ENCODE measurements at places on chromosomes 2 and 18.

DNA sequence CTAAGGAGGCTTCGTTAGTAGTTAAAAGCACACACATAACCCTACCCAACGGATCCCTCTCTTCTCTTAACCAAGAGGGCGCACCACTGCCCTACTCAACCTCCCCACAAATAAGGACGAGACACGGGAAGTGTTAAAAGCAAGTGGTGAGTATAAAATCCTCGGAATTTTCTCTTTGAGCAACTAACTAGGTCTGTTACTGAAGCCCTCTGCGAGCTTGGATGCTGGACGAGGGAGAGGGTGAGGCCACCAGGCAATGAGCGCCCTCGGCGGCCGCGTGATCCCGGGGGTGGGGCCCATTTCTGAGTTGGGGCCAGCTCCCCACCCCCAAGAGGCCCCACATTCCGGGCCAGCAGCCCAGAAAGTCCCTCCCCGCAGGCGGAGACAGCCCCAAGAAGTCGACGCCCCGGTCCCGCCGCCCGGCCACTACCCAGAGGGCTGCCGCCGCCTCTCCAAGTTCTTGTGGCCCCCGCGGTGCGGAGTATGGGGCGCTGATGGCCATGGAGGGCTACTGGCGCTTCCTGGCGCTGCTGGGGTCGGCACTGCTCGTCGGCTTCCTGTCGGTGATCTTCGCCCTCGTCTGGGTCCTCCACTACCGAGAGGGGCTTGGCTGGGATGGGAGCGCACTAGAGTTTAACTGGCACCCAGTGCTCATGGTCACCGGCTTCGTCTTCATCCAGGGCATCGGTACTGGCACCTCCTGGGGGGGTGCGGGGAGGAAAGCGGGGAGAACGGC is at the start of gene CYBRD1:
TSS of gene CYBRD1 (plus strand) at position 423 of the 736 bp plus-strand sequence. CDS start at position 495, 72 bp downstream.
- no peak for DNase-seq

DNA sequence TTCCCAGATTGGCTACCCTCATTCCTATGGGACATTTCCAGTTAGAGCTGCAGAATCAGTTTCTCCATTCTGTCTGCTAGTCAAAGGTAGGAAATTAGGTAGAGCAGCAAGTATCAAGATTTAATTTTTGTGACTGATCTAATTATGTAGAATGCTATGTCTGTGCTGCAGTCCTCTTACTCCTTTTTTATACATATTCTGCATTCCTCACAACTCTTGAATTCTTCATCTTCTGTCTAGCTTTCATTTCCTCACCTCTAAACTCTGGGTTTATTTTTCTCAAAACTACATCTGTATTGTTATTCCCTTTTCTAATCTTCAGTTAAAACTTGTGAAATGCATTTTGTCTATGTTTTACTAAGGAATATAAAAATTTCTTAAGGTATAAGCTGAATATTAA is 8.6 kb downstream of the SGO2 start:
- DNase-seq: no peak

GRCh38 chr2:160156100-160156499 is 44.0 kb downstream of the ITGB6 start:
- no peak for DNase-seq

DNA sequence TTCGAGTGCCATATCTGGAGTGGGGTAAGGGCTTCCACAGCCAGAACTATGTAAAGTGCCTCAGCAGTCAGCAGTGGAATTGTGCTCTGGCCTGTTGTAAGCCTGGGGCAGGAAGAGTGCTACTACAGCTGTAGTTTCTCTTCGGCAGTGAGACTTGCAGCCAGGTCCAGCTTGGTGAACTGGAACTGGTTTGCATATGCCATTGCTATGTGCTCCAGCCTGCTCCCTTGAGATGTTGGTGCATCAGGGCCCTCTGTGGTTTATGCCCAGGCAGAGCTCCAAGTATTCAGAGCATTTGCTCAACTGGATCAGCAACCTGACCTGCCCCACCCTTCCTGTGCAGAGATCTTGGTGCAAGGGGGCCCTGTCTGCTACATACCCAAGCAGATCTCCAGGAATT is 47.8 kb downstream of the ZNF804A start:
- no peak for DNase-seq

DNA sequence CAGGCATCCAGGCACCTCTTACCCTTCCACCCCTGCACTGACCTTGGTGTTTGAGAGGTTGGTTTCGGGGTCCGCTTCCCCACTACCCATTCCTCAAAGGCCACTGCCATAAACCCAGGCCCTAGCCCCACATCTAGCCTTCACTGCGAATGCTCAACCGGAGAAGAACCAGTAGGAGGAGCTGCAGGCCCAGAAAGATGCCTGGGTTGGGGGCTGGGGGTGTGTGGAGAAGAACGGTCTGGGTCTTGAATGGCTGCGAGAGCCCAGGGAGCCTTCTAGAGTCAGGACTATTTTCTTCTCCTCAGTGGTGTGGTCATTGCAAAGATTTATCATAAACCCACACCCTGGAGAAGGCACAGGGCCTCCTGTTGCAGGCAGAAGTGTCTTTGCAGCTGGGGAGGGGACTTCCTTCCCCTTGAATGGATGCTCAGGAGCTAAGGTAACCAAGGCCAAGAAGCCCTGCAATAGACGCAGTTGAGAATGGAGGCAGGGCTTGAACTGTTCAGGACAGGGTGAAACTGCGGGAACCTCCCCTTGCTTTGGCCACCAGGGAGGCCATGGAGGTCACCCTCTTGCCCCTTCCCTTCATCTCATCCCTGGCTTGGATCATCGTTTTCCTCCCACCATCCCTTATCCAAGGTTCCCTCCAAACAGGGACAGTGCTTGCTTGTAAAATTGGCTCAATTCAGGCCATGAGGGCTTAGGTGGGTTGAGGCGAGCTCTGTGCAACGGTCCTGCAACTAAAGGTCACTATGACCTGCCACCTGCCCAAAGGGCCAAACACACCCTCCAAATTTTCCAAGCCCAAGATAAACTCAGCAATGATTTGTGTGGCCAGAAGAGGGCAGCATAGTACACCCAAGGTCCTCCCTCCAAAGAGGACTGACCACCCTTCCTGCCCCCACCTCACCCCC is 20.9 kb downstream of the THNSL2 start:
- peak; percentile 18 for DNase-seq

DNA sequence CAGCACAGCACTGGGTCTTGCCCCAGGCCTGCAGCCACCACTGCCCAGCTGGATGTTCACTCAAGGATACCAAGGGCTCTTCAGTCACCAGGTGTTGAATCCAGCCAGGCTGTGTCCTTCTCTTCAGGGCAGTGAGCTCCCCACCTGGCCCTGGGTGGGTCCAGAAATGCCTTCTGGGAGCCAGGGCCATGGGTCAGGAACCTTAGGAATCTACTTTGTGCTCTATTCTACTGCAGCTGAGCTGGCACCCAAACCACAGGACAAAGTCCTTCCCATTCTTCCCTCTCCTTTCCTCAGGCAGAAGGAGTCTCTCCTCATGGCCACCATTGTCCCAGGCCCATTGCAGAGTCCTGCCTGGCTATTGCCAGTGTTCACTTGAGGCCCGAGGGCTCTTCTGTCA is 13.0 kb downstream of the STRADB start:
- DNase-seq: no peak

DNA sequence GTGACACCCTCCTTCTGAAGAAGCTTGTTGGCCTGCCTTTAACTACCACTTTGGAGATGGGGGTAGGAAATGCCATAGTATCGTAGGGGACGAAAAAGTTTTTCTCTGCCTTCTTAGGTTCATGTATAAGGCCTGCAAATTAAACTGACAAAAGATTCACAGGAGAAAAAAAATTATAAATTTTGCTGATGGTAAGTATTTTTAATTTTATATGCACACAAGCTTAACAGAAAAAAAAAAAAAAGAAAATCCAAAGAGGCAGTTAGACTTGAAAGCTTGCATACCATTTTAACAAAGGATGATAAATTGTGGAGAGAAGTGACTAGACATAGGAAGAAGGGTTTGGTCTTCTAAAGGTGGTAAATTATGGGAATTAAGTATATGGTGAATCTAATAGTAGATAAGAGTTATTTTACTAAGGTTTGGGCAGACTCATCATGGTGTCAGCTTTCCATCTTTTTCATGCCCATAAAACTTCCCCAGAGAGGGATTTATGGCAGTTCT is 62.5 kb upstream of the B3GNT2 start:
- no peak for DNase-seq

DNA sequence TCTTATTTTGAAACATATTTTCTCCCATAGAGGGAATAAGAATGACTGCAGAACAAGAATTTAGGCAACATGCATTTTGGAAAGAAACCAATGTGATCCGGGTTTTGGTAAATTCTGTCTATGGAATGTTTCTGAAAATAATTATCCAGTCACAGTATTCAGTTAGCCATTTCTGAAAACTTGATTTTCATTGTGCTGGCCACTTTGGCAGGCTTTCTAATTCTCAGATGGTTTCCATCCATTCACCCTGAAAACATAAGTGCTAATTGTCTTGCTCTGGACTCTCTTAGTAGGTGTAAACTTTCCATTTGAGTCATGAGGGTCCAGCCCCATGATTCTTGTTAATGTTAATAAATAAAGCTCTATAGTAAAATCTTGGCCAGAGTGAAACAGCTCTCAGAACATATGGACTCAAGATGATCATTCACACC is 176.5 kb downstream of the RBM43 start:
- DNase-seq: no peak

- no peak for DNase-seq
Measured at GRCh38 chr2:197216361-197216979, 94.1 kb downstream of the ANKRD44 start.

- DNase-seq: peak; percentile 76
Measured at GRCh38 chr2:240832205-240832727, 12.2 kb upstream of the KIF1A start.

DNA sequence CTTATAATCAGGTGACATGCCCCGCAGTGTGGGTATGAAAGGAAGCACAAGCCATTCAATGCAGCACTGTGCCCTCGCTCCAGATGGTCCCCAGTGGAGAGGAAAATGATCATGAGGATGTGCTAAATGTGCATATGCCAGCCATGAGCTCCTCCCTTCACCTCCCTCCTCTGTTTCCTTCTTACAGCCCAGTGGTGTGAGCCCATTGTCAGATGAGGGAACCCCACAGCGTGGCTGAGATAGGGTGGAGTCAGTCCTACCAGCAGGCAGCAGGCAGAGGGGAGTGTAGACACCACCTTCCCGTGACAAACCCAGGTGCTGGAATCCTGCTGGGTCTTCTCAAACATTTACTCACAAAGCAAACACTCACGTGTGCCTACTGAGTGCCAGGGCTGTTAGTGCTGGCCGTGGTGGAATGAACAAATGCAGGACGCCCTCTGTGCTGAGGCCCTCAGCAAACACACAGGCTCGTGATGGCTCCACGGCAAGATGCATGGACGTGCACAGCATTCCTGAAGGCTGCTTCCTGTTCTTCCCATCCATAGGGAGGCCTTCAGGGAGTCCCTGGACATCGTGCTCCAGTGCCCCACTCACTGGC is 181.7 kb upstream of the TPO start:
- peak; percentile 18 for DNase-seq

DNA sequence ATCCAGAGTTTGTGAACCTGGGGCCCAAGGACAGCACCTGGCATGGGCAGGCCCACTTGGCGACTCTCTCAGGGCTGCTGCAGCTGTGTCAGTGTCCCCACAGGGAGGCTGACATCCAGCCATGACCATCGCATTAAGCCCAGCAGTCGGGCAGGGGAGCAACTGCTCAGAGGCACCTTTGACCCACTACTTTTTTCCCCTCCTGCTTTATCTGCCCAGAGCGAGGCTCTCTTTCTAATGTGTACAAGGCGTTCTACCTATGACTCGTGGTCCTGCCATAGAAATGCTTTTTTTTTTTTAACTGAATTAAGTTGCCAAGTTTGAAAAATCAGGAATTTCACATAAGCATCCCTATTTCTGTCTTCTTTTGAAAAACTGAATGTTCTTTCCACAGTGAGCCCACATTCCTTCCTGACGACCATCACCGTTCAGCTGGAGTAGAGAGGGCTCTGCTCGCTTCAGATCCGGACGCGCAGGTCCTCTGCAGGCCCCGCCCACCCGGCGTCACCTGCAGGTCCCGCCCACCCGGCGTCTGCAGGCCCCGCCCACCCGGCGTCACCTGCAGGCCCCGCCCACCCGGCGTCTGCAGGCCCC is 403 bp upstream of the CLUL1 start:
- peak; percentile 15 for DNase-seq

DNA sequence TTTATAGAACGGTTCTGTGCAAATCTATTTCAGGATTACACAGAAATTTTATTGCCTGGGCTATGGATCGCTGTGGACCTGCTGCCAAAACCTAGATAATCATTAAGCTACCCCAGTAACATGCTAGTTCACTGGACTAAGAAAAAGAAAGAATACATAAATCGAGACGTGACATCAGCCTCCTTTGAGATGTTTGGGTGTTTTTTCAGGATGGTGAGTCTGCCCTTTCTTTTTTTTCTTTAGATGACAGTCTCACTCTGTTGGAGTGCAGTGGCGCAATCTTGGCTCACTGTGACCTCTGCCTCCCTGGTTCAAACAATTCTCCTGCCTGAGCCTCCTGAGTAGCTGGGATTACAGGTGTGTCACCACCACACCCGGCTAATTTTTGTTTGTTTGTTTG is 52.0 kb downstream of the FHOD3 start:
- DNase-seq: no peak

GRCh38 chr2:68374184-68374583 is 9.1 kb downstream of the PLEK start:
- DNase-seq: no peak

DNA sequence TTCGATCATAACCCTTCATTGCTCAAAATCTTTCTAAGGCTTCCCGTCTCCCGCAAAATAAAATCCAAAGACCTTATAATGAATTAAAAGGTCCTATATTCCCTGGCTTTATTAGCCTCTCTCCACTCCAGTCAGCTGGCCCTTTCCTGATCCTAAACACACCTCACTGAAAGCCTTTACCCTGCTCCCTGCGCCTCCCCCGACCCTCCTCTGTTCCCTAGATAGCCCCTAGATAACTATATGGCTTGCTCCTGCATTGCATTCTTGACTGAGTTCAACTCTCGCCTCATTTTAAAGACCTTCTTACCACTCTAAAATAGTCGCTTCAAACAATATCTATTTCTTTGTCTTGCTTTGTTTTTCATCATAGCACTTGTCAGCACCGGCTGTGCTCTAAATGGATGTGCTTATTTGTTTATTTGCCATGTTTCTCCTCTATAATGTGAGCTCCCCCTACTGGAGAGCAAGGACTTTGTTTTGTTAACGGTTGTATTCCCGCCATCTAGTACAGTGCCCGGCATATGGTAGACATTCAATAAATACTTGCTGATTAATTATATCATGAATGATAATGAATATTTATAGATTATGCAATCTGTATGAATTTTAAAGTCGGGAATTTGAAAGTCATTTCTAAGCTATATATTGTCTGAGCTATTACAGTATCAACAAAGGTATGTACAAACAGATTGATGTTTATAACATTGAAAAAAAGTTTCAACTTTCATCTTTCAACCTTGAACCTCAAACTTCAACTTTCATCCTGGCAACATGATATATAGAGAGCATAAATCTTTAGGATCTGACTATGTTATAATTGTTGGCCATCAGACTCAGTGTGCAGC is 32.4 kb upstream of the VIT start:
- DNase-seq: peak; percentile 77

DNA sequence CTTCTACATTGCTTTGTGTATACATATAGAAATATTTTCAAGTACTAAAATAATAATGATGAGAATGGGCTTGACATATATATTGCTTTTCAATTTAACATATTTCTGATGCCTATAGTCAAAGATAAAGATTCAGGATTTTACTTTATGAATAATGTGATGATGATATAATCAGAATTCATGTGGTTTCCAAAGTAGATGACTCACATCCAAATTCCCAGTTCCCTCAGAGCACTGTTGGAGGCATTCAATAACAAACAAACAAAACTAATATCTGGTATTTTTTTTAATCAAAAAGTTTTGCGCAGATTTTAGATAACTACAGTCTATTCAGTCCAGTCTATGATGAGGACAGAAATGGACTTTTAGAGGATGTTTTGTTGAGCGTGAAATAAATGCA is 2094.5 kb upstream of the CELF4 start:
- no peak for DNase-seq

GRCh38 chr2:132522901-132523300 is 106.3 kb downstream of the GPR39 start:
- DNase-seq: peak; percentile 49
